HuH-7 (cell line): ENCODE measurements at places on chromosomes 6 and 20.
A peak's percentile ranks its signal among the peaks of the same experiment; 100 is the strongest.

DNA sequence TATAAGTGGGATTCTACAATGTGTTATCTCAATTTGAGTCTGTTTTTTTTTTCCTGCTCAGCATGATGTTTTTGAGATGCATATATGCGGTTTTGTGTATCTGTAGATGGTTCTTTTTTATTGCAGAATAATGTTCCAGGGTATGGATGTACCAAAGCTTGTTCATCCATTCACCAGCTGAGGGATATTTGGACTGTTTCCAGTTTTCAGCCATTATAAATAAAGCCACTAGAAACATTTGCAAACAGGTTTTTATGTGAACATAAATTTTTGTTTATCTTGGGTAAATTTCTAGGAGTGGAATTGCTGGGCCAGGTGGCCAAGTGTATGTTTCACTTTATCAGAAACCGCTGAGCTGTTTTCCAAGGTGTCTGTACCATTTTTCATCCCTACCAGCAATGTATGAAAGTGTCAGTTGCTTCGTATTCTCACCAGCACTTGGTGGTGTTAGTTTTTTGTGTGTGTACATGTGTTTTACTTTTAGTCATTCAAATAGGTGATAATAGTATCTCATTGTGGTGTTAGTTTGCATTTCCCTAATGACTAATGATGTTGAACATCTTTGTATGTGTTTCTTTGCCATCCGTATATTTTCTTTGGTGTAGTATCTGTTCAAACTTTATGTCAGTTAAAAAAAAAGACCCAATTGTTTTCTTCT is 124.2 kb downstream of the CEBPB start:
- DNase-seq: no peak

DNA sequence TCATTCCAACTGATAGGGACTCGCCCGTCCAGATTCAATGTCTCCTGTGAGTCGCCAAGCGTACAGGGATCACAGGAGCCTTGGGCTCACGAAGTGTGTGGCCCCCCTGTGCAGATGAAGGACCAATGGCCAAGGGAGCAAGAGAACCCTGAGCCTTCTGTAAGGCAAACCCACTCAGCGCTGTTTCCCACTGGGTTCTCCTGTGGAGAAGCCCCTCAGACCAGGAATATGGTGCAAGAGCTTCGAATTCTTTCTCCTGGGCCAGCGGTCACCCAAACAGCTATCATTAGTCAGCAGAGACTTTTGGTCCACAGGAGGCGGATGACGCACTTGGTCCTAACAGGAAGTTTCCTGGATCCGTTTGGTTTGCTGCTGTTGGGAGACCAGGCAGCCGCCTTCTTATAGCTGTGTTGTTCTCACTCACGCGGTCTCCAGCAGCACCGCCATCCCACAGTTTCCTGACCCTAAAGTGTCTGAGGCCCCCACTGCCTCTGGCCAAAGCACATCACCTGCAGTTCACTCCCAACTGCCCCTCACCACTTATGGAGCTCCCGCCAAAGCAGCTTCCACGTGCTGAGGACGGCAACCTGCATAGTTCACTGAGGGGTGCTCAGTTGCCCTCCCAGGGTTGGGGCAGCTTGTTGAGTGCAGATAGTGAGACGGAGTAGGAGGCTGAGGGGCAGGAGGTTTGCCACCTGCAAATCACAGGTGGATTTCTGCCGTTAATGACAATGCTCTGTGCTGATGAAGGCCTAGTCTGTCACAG is 268.6 kb downstream of the ERMARD start:
- DNase-seq: no peak

GRCh38 chr20:44112889-44113617 is 73.9 kb downstream of the JPH2 start:
- DNase-seq: no peak

DNA sequence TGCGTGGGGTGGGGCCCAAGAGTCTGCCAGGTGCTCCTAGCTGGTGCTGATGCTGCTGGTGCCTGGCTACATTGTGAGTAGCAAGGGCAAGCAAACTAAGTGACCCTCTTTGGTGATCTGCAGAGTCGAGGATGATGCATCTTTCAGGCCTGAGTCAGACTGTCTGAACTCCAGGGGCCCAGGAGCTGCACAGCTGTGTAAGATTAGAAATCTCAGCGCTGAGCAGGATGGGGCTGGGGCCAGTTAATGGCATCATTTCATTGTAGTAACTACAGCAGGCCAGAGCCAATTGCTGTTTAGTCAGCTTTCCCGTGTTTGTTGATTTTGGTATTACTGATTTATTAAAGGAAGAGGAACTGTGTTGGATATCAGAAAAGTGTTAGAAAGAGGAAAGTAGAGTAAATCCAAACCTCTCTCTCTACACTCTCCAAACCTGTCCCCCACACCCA is 365.2 kb downstream of the PAX1 start:
- no peak for DNase-seq

- DNase-seq: peak; percentile 17
Measured at GRCh38 chr20:46772901-46773300, 63.5 kb downstream of the SLC2A10 start.

GRCh38 chr20:47174456-47175243 is 181.8 kb downstream of the ZMYND8 start:
- DNase-seq: no peak

DNA sequence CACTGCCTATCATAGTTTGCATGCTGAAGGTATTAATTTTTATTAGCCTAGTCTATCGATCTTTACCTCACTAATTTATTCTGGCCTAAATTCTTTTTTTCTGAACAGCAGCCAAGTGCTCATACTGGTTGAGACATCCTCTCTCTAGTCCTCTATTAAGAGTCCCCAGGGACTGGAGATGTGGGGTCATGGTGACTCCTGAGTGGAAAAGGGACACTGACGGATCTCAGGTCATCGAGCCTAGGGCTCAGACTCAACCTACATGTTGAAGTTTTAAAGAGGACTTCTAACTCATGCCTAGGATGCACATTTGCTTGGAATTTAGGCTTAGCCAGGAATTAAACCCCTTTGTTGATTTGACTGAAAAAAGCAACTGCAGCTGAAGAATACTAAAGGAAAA is 378.1 kb downstream of the BTBD9 start:
- DNase-seq: no peak

GRCh38 chr6:151359486-151359885 is 31.9 kb downstream of the ZBTB2 start:
- DNase-seq: no peak

GRCh38 chr20:29878281-29878741 is 1379.2 kb upstream of the DEFB115 start:
- peak; percentile 89 for DNase-seq

DNA sequence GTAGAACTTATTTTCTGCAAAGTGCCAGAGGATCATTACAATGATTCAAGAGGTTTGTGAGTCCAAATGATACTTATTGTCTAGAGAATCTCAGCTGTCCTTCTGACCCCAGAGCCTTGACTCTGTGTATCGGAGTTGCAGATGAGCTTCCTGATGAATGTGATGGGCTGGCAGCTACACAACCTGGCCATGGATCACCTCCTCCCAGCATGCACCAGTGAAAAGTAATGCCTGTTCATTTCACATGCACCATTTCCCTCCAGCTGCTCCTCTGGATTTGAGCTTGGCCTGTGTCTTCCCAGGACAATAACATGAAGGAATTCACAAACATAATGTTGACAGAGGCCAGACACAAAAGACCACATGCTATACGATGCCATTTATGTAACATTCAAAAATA is 30.0 kb downstream of the SNHG17 start:
- DNase-seq: no peak

DNA sequence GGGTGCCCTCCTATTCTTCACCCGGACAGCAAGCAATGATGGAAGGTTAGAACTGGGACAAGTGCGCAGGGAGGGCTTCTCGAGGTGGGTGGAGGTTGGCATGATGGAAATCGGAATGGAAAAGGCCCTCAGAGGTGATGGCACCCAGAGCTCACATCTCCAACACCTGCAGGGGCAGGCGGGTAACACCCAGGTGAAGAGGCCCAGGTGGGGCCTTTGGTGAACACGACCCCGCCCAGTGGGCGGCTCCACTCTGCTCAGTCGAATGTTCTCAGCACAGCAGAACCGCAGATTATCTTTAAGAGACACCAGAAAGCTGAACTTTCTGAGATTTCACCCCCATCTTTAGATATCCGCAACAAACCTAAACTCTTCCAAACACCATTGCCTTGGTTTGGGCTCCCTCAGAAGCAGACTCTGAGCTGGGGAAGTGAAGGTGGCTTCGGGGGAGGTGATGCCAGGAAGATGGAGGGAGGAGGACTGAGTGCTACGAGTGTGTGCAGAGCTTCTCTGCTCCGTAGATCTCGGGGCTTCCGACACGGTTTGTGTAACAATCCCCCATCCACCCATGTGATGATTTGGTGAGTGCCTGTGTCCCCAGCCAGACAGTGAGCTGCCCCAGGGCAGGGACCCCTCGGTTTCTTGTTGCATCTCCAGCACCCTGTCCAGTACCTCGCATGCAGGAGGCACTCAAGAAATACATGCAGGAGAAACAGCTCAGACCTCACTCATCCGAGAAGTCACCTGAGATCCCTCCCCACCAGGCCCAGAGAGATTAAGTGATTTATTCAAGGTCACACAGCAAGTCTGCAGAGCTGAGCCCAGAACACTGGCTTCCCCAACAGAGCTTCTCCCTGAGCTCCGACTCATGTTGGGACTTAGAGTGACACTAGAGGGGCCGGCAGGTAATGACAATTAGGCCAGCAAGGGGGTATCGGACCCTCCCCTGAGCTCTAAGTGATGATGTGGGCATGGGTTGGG is 45.4 kb downstream of the BPIFB1 start:
- no peak for DNase-seq

DNA sequence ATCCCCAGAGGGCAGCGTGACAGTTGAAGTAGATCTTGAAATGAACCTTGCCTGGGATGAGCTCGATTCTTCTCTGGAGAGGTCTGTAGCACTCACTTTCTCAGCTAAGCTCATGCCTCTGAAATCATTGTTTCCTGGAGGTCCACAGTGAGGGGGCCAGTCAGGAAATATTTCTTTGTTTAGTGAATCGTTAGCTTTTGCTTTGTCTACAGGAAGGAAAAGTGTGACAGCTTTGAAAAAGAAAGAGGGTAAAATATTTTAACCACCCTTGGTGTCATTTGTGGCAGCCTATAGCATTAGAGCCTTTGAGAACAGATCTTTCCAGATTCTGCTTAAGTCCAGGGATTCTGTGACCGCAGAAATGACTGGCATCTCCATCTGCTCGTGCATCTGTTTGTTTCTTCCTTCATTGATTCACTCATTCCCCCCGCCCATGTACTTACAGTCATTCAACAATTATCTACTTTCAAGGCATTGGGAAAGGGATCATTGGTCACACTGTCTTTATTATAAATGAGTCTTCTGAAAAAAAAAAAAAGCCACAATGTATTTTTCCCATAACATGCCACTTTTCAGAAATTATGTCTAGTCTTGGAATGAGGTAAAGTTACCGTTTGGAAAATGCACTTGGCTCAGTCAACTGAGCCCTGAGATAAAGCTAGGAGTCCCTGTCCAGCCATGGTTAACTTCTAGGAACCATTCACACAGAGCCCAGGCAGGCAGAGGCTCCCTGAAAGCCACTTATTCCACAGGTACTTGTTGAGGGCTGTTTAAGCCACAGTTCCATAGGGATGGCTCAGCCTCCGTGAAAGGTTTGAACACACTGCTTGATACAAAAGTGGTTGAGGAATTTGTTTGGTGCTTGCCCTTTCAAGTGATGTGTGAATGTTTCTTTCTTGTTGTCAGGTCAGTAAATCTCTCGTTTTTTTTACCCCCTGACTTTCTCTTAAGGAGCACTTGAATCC is 86.0 kb downstream of the TIAM2 start:
- no peak for DNase-seq

DNA sequence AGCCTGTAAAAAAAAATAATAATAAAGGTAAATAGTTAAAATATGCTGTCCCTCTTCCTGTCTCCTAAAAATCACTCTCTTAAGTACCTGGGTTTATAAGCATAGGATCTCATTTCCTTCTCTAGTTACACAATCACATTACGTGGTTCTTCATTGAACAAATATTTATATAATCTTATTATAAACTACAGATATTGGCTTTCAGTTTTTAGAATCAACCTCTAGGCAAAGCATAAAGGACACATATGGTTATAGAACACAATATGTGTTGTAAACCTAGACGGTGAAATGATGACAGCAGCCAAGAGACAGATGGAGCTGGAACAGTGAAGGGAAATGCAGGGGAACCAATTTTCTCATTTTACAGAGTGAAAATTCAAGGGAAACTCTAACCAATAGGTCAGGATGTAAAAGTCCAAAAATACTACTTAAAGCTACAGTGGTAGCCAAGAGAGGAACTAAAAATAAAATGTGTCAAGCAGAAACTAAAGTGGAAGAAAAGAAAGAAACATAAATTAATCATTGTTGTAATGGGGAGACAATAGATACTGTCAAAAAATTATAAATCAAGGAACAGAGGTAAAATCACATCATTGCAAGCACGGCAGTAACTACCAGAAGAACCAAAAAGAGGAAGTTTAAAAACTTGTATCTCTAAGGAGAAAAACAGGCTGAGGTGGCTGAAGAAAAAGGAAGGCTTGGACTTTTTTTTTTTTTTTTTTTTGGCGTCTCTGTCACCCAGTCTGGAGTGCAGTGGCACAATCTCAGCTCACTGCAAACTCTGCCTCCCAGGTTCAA is 82.8 kb upstream of the CDYL start:
- no peak for DNase-seq

GRCh38 chr6:11727998-11728961 is 50.3 kb downstream of the ADTRP start:
- DNase-seq: no peak

DNA sequence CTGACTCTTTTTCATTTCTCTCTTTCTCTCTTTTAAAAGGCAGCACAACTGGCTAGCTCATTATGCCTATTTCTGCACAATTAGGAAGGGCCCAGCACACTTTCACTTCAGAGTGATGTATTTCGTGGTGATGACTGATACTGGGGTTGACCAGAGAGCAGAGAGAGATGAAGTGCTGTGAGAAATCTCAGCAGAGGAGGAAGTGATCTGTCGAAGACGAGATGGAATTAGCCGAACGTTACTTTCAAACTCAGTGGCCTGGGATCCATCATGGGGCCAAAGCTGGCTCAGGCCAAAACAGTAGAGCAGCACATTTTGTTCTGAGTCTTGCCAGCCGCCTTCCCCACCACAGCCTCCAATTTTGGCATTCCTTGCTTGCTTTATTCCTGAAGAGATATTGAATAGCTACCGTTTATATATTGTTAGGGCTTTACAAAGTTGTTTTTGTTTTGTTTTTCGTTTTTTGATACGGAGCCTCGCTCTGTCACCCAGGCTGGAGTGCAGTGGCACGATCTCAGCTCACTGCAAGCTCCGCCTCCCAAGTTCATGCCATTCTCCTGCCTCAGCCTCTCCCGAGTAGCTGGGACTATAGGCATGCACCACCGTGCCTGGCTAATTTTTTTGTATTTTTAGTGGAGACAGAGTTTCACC is 213.2 kb upstream of the ECI2 start:
- no peak for DNase-seq

GRCh38 chr6:118589186-118589585 is 41.1 kb downstream of the PLN start:
- no peak for DNase-seq

GRCh38 chr6:48744948-48745347 is 634.0 kb upstream of the PTCHD4 start:
- no peak for DNase-seq

- DNase-seq: no peak
Measured at GRCh38 chr6:44073612-44074438, 53.4 kb downstream of the MRPL14 start.

- DNase-seq: no peak
Measured at GRCh38 chr6:72941751-72942150, 283.5 kb downstream of the KHDC1L start.
